ENCODE measurements at places on chromosomes 16 and 17. TPM values are rescaled to one million over a fixed set of nuclear protein-coding genes. Genes with fewer than 3 reads are reported as not detected.

SHISA6 gene
- total RNA-seq = not detected

BCL6B gene
- total RNA-seq = 107 TPM

TRIM47 gene
- total RNA-seq = 27.9 TPM

KRT25 gene
- not detected for total RNA-seq

NPIPA8 gene
- total RNA-seq = not detected

All from epithelial cell of umbilical artery (primary cell).